Suppressor macrophage treated with lipopolysaccharide for 4 hours (primary cell): ENCODE measurements at places on chromosomes 4 and X.

DNA sequence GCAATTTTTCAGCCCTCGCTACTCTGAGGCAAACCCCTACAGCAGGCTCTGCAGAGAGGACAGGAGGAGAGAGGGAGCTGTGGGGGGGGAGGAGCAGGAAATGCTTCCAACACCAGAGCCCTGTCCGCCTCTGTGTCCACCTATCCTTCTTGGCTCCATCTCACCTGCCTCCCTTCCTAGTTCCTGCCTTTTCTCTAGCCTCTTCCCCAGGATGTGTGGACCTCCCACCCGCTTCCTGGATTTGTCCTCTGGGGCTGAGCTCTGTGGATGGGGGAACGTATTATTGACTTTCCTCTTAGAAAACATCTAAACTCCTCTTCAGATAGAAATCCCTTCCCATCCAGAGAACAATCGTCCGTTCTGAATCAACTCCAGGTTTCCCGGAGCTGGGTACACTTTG is 14.4 kb downstream of the ASMT start:
- DNase-seq = no peak

DNA sequence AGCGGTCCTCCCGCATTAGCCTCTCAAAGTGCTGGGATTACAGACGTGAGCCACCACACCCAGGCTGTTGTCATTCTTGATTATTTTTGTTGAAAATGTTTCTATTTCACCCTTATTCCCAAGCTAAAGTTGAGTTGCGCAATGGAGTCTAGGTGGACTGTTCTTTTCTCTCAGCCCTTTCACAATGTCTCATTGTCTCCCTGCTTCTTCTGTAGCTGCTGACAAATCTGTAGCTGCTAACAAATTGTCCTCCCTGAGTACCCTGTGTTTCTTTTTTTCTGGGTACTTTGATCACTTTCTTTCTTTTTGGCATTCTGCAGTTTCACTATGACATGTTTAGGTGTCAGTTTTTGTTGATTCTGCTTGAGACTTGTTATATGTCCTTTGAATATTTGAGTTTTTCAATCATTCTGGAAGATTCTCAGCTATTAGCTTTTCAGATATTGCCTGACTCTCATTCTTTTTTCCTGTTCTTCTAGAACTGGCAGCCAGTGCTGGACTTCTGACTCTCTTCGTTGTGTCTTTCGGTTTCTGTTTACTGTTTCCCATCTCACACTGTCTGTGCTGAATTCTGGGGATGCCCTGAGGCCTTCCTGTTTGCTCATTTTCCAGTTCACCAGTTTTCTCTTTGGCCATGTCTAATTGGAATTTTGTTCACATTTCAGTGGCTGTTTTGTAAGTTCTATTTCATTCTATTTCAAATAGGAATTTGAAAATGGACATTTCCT is 6.6 kb downstream of the ABCD1 start:
- DNase-seq = peak; percentile 66

DNA sequence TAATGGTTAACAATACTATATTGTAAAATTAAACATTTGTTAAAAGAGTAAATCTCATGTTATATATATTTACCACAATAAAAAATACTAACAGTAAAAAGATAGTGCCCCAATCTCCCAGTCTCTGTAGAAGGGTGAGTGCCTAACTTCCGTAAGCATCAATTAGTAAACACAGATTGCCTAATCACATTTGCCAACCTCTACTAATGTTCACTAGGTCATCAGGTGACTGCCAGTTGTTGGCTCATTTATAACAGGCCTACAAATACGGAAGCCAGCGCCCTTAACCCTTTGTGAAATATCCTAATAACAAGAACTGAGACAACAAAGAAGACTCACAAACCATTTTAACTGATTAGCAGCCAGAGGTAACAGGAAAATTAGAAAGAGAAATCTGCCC is 345.1 kb downstream of the INPP4B start:
- DNase-seq = no peak

GRCh38 chr4:128782875-128783614 is 26.5 kb upstream of the JADE1 start:
- DNase-seq = peak; percentile 3

DNA sequence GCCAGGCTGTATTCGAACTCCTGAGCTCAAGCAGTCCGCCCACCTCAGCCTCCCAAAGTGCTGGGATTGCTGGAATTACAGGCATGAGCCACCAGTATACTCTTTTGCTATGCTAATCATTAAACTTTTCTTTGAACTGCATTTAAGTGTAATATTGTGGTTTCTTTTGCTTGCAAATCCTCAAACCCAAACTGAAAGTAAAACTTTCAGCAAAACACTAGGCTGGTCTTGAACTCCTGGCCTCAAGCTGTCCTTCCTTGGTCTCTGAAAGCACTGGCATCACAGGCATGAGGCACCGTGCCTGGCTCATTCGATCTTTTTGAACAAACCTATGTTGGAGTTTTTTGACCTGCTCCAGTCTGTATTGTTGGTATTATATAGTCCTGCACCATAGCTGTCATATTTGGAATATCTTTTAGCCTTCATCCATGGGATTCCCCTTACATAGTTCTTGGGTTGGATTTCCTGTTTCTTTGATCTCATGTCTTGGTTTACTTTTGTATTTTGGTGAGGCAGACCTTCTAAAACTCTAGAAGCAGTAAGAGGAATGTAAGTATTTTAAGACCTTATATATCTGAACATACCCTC is 34.1 kb downstream of the MOB1B start:
- no peak for DNase-seq

GRCh38 chr4:139144911-139145551 is 32.0 kb downstream of the ELF2 start:
- DNase-seq = no peak

GRCh38 chrX:150594584-150594983 is 26.2 kb downstream of the MTM1 start:
- DNase-seq = no peak

DNA sequence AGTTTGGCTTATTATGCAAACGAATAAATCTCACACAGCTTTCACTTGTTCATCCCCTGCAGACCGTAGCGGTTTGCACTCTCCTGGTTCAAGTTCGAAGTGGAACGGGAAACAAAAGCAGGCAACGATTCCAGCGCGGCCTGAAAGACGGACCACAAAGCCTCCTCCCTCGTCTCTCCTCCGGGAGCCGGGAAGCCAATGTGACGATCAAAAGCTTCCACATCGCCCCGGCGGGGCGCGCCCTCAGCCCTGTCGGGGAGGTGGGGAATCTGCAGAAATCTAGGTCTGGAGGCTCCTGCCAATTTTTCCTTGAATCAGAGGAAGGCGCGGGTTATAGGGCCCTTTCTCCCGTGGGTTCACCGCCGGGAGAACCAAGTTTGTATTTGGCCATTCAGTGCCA is 16.9 kb upstream of the ZIC3 start:
- no peak for DNase-seq

GRCh38 chr4:63777601-63778000 is 631.6 kb downstream of the TECRL start:
- no peak for DNase-seq

DNA sequence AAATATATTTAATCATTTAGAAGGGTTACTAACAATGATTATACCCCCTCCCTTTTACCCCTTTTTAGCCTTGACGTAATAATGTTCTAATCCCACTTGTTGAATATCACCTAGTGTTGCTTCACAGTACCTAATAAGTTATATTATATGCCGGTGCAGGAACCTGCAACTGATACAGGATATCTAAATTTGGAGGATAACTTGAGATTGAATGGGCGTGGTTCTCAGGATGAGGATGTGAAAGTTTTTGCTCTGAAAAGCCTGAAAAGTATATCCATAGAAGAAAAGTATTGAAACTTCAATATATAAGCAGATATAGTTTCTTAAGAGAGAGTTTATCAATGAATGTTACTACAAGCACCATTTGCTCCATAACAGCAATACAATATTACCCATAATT is 59.8 kb downstream of the ZNF711 start:
- no peak for DNase-seq

DNA sequence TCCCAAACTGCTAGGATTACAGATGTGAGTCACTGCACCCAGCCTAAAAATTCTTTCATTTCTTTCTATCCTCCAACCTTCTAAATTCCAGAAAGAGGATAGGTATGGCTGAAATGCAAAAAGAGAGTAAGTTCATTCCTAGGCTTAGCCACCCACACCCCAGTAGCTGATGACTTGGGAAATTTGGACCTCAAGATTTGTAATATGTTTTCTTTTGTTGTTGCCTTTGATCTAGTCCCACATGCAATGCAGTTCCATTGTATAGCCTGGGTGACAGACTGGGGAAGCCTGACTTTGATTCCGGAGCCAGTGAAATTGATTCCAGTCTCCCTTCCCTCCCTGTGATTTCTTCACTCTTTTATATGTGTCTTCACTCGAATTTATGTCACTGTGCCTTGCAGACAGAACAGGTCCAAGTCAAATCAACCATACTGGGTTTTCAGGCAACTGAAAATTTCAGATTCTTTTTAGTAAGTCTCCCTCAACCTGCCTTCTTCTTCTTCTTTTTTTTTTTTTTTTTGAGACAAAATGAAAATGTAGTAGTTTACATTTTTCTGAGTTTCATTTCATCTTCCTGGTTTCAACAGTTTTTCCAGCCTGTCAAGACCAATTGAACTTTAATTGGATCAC is 176.2 kb upstream of the RBPJ start:
- no peak for DNase-seq

DNA sequence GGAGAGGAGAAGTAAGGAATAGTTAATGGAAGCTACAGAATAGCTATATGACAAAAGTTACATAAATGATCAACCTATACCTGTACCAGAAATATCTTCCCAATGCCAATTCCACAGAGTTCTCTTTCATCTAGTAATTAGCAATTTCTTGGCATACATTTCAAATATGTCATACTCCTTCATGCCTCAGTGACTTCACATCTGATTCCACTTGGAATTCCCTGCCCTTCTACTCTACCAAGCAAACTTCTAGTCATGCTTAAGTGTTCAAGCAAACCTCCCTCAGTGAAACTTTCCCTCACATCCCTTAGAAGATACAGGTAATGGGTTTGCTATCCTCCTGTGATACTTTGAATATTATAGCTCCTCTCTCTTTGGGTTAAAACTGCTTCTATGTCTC is 127.1 kb downstream of the KLHL13 start:
- no peak for DNase-seq

DNA sequence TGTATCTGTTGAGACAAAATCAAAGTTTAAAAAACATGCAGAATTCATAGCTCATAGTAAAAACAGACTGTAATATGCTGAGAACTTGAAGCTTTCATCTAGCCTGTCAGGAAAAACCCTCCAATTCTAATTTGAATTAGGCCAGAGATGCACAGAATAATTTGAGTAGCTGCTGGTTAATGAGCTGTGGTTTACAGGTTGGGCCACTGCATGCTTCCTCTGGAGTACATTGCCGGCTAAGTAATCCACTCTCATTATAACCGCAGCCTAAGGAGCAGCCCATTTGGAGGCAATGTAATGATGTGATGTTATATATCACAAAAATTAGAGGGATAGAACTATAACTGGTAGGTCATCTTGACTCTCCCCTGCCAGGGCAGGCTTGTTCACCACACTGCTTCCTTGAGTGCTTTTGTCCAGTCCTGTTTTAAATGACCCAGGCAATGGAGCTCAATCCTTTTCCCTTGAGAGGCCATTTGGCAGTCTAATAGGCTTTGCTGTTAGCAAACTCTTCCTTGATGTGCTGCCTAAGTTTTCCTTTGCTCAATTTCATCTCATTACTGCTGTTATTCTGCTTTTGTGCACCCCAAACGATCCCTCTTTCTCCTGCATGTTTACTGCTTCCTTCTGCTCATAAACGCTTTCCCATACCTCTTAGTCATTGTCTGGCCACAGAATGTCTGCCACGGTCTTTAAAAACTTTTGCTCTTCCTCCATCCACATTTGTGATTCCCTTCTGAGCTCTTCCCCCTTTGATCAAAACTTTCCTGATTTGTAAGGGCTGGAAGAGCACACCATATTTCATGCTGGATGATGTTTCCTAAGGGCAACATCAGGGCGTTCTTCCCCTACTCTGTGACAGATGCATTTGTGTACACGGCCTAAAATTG is 230.9 kb downstream of the C4orf33 start:
- DNase-seq = peak; percentile 22

GRCh38 chr4:118340109-118340508 is 12.7 kb downstream of the PRSS12 start:
- DNase-seq = no peak

DNA sequence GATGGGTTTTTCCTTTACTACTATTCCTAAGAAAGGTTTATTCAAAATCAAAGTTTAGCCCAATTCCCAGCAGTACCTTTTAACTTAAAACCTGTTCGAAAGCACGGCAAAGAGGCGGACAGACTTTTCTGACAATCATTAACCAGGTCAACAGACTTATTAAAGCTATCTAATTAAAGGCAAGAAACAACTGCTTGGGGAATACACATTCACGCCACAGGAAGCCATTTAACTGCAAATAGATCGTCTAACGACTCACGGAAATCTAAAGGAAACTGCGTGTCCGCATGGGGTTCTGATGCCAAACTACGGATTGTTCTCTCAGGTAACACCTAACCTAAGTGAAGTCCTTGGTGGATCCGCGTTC is 663 bp upstream of the USP53 start:
- no peak for DNase-seq

- DNase-seq = no peak
Observed at GRCh38 chr4:88097301-88097700, 61.1 kb downstream of the ABCG2 start.

DNA sequence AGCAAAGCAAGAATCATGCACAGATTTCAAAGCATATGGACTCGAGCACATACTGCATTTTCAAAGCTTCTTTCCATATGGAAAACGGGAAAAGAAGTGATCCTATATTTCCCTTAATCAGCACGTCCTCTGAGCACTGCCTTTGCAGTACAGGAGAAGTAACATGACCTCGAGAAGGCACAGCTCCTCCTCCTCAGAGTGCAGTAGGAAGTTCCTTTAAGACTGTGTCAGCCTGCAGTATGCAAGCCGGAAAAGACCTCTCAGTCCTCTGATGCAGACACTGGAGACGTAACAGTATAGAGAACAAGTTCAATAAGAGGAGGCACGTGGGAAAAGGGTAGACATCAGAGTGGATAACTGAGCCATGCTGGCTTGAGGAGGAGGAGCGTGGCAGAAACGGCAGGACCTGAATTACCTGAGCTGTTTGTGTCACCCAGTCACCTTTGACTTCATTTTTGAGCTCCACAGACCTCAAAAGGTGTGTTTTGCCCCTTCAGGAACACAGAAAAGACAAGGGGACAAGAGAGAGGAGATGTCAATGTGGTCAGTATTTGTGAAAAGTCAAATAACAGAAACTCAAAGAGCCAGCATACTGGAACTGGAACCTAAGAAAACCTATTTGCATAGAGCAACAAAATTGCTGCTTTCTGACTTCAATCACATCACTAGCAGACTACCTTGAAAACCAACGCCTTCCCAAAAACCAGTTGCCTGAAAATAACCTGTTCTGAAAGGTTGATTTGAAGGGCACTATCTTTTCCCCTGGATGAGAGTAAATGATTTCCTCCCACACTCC is 20.8 kb downstream of the IRF2 start:
- DNase-seq = peak; percentile 83

- no peak for DNase-seq
Observed at GRCh38 chrX:115260330-115260729, 26.4 kb upstream of the LRCH2 start.
